ENCODE measurements at places on chromosomes 2 and 18.

DNA sequence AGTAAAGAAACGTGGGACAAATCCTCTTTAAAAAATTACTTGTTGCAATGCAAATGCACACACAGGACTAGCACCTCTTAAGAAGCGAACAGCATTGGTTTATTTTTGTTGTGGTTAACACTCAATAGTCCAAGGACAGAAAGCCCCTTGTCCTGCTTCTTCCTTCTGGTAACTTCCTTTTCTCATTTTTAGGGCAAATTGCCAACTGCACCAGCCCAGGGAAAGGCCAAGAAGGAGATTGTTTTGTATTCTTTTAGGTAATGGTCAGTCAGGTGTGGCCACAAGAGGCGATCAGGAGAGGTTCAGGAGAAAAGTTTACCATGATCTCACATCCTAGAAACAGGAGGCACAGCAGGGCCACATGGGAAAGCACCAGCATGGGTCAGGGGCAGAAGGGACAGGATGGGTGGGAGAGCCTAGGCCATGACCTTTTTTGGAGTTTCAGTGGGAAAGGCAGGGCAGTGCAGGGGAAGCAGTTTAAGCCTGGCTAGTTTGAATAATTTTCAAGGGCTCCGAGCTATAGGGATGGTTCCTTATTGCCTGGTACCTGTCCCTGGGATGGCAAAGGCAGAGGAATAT, 73.0 kb downstream of the CHRNA1 start:
- DNase-seq, result no peak

DNA sequence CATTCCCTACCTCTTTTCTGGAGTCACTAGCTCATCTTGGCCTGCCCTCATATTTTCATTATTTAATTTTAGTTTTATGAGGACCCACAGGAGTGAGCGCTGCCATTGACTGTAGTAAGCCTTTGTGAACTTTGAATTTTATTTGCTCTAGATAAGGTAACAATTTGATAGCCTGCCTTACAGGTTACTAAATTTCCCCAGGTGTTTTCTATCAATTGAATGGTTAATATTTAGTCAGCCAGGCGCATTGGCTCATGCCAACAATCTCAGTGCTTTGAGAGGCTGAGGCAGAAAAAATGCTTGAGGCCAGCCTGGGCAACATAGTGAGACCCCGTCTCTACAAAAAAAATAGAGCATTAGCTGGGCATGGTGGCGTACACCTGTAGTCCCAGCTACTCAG, 50.2 kb downstream of the DAW1 start:
- no peak for DNase-seq

DNA sequence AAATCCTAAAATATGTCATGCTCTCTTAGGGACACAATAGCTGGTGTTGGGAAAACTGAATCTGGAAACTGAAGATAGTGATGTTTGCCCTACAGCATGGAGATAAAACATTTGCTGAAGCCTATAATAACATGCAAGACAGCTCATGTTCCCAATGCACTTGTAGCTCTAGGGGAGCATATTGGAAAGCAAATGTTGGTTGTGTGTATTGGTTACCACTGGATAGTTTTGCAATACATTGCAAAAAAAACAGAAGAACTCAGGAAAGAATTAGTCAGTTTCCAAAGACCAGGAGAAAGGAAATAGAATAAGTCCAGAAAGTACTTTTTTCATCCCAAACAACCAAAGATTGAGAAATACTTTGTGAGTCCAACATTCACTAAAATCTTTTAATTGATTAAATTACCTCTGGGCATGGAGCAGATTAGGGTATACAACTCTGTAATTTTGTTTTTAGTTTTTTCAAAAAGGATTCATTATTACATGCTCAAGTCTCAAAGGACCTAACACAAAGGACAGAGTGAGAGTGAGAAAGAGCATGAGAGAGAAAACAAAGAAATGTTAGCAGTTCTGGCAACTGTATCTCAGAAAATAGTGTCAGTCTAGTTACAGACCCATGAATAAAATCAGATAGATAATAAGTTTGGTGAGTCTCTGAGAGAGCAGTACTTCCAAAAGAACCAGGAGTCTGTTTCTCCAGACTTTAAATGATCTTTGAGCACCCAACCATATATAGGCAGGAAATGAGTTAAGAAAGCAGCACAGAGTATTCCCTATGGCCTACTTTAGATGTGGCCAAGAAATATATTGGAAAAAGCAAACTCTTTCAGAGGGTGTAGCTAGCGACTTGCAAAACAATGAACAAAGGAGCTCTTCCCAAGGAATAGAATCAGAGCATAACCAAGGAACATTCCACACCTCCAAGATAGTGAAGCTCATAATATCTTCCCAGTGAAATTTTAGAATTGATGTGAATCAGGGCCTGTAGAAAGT, 36.6 kb upstream of the COL3A1 start:
- no peak for DNase-seq

GRCh38 chr18:10099539-10100140, 185.8 kb downstream of the VAPA start:
- DNase-seq, result no peak

GRCh38 chr2:37000318-37000717, 34.0 kb upstream of the STRN start:
- DNase-seq, result no peak

- no peak for DNase-seq
Observed at GRCh38 chr2:213640738-213641425, 356.6 kb downstream of the SPAG16 start.

GRCh38 chr18:28743115-28743514, 566.2 kb upstream of the CDH2 start:
- no peak for DNase-seq

GRCh38 chr2:17355608-17356329, 162.5 kb downstream of the RAD51AP2 start:
- no peak for DNase-seq

DNA sequence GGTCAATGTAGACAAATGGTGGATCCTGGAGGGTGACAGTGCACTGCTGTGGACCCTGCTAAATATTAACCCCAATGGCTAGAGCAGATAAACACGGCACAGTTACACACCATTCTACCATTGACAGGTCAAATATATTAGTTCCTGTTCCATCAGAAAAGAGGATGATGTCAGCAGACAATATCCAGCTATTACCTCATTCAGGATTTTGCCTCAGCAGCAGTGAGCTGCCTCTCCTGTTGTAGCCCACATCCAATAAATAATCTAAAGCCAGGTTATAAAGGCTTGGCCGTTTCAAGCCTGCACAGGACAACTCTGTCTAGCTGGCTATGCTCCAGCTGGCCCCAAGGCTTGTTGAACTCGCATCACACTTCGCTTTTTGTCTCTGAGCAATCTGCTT, 31.6 kb upstream of the NETO1 start:
- no peak for DNase-seq

DNA sequence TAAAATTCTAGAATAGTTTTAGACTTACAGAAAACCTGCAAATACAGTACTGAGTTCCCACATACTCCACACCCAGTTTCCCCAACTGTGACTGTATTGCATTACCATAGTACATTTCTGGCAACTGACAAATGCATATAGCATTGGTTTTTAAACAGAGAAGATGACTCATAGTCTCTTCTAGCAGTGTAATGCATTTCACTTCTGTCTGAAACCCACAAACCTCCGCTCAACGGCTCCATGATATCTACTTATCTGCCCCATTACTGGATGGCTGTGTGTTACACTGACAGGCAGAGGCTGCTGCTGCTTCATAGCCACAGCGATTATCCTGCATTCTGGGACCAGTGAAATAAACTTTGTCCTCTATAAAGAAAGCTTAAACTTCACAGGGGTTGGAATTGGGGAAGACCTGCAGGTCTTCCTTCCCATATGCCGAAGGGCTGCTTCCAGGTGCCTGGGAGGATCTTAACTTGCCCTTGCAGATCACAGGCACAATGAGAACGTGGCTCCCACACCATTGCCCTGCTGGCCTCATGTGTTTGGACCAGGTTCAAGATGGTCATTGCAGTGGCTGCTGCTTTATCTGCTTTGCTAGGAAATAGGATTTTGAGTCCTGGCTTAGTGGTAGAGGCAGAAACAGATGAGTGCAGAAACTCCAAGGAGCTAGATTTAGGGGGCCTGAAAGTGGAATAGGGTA, 742.6 kb upstream of the HS6ST1 start:
- DNase-seq, result no peak

- no peak for DNase-seq
Observed at GRCh38 chr2:148416248-148416647, 228.3 kb upstream of the EPC2 start.

GRCh38 chr2:240765007-240765406, 55.0 kb downstream of the KIF1A start:
- no peak for DNase-seq

DNA sequence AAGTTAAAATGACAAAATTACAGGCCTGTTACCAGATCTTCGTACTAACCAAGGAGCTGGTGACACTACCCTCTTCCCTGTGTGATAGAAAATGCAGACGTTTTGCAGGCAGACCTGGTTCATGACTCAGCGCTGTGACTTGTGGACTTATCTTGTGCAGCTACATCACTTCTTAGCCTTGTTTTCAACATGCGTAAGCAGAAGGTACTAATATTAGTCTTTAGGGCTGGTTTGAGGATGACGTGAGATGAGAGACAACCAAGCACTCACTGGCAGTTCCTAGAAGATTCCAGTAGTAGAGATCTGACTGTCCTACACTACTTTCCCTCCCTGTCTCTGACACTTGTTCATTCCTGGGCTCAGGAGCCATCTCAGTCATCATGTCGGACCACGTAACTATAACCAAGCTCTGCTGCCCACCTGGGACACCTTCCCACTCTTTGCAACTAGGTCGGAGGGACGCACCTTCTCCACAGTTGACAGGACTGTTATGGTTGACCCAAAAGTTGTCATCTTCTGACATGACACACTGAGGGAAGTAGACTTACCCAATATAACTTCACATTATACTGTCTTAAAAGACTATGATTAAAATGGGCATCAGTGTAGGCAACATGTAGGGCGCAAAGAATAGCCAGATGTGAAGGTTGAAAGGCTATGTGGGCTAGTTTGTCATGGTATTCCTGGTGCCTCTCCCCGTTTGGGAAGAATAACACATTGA, 64.8 kb downstream of the TNFRSF11A start:
- DNase-seq, result no peak

- no peak for DNase-seq
Observed at GRCh38 chr18:24398540-24398939, 916 bp upstream of the OSBPL1A start.

GRCh38 chr2:238974081-238974480, 126.2 kb downstream of the TWIST2 start:
- no peak for DNase-seq

GRCh38 chr2:150491943-150492342, 4.5 kb upstream of the RND3 start:
- no peak for DNase-seq

DNA sequence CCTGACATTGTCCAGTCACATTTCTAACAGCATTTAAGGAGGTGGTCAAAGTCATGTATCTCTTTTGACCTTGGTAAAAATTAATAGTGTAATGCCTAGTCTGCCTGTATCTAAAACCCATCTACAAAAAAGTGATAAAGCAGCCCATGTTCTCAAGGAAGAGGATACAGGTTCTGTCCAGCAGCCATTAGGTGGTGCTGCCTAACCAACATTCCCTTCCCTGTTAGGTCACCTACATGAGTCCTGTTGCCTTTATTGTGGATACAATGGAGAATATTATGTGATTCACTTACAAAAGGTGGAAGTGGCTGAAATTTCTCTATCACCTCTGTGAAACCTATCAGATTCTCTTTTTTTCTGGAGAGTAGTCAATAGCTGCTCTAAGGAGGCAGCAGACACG, 52.5 kb downstream of the AQP4 start:
- peak; percentile 24 for DNase-seq

DNA sequence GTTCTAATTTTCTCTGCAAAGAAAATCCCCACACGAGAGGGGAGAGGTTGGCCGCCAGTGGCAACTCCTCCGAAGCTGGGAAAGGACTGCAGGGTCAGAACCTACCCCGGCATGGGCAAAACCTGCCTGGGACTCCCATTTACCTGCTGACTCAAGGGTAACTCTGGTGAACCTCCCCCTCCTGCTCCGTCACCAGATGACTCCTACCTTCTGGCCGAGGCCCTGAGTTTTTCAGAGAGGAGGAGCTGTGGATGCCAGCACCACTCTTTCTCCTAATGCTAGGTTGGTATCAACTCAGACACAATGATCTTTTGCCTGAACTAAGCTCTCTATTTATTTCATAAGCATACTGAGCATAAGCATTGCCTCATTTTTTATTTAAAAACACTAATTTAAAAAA, 96.6 kb downstream of the ALPK2 start:
- DNase-seq, result no peak

GRCh38 chr2:211270257-211270656, 713.9 kb downstream of the CPS1 start:
- no peak for DNase-seq

- no peak for DNase-seq
Observed at GRCh38 chr2:133040170-133040569, 370.2 kb upstream of the LYPD1 start.

GRCh38 chr2:30693821-30694281, 113.4 kb downstream of the CAPN13 start:
- no peak for DNase-seq

DNA sequence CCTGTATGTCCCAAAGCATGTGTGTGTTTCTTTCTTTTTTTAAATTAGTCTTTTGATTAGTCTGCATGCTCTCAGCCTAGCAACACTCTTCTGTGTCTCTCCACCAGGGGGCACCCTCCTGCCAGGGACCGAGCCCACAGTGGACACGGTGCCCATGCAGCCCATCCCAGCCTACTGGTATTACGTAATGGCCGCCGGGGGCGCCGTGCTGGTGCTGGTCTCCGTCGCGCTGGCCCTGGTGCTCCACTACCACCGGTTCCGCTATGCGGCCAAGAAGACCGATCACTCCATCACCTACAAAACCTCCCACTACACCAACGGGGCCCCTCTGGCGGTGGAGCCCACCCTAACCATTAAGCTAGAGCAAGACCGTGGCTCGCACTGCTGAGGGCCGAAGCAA, 93.8 kb downstream of the NRP2 start:
- DNase-seq, result no peak

DNA sequence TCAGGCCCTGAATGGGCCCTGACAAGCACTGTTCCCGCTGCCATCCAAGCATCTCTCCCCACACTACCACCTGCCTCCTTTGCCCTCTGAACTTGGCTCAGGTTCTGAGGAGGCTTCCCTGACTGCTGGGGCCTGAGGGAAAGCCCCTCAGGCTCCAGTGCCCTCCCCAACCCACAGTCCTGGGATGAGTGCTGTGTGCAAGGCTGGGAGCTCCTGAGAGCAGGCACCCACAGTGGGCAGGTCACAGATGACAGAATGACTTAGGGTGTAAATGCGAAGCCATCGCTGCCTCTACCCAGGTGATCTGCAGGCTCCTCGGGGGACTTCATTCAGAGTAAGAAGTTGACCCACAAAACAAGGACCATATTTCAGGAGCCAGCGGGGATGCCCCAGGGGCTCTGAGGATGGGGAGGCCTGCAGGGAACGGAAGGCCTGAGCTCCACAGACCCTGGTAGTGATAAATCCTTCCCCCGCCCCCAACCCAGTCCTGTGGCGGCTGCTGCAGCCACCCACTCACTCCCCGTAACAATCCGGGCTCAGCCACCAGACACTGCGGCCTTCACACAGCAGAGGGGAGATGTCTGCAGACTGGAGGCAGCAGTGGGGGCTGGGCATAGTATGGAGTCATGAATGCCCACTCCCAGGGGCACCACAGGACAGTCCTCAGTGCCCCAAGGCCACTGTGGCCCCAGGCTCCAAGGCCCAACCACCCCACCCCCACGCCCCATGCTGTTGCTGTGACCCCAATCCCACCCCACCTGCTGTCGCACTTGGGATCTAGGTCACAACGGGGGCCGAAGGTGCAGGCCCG, 8.9 kb downstream of the BIN1 start:
- DNase-seq, result no peak
